RCC 7860 (cell line): ENCODE measurements at places on chromosomes 7 and 10.

DNA sequence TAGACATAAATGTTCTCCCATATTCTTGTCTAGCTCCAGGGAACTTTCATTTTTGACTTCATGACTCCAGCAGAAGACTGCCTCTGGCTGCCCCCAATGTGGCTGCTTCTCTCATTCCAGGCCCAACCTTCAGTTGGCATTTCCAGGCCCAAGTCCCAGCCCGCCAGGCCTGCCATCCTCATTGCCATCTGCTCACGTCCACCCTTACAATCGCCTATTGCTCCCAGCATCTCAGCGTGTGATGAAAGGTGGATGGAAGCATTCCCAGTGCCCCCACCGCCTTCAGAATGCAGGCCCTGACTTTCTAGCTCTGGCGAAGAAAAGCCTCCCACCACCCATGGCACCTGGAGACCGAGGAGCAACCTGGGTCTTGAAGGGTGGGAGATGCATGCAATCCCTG lies 132.1 kb upstream of the LANCL2 start:
- no peak for DNase-seq

DNA sequence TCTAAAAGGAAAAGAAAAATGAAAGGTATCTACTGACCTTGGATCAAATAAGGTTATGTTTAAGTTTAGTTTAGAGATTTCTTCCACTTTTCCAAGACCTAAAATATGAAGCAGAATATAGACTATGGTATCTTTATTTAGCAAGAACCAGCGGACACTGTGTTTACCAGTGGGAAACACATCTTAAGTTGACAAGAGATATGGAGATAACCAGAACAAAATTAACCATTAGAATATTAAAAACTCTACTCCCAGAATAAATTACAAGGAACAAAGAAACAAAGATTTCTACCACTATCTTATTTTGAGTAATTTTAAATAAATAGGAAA lies 86.9 kb downstream of the IMMP2L start:
- no peak for DNase-seq

- DNase-seq: no peak
Observed at GRCh38 chr10:88004451-88004850, 141.0 kb downstream of the PTEN start.

DNA sequence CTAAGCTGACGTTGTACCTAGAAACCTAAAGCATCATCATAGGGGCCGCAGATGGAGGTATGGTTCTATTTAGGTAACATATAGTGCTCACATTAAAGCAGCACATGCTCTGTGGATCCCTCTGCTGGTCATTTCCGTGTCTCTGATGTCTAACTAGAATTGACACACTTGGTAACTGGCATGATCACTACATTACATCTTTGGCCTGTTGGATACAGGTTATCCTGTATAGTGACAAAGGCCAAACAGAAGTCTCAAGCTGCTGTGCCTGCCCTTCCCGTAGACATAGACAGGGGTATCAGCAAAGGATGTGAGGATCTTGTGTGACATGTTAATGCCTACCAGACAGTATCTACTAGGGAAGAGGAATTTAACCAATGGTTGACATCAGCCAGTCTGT lies 51.2 kb downstream of the KIF5B start:
- DNase-seq: peak; percentile 31

DNA sequence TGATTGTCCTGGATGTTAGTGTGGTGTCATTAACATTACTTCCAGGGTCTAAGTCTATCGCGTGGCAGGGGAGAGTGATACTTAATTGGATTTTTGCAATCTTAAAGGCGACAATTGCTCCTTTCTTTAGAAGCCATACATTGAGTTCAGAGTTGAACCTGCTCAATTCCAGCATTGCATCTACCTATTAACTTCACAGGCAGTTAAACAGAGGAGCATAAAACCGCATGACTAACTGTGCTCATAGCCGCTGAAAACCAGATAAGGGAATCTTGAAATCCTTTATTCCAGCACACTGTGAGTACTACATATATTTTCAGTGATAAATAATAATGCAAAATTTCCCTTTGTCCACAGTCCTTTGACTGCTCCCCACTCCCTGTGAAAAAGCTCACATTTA lies 255.3 kb downstream of the STK31 start:
- no peak for DNase-seq

GRCh38 chr10:24513155-24513554 lies 210.5 kb downstream of the ARHGAP21 start:
- DNase-seq: no peak

DNA sequence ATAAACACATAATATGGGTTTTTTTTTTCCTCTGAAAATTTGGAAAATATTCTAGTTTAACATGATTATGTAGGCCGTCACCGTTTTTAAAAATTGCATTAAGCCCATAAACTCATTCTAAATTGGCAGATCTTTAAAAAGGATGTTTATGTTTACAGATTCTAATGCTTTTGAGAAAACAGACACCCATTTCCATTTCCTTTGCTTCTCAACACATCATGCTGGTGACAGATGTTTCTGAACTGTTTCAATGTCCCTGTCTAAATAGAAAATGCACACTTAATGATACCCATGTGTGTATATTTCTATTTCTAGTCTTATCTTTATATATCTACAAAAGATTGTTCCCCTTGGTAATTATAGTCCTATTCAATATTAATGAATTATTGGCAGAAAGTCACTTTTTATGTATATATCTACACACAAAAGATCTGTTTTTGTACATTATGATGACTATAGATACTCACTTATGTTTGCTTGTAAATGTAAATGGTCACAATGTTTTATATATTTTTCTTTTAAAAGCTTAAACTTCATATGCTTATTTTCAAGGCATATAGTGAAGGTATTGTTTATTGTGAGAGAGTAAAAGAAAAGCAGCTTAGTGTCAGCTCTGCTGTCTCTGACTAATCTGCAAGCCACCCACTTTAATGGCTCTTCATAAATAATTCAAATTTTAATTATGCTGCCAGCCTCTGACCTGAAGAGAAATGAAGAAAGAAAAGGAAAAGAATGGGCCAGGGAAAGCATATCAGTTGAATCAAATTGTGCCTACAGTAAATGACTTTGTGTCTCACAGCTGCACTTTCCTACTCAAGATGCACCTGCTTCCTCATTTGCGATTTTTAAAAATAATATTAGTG lies 179.4 kb downstream of the CACNA2D1 start:
- no peak for DNase-seq

DNA sequence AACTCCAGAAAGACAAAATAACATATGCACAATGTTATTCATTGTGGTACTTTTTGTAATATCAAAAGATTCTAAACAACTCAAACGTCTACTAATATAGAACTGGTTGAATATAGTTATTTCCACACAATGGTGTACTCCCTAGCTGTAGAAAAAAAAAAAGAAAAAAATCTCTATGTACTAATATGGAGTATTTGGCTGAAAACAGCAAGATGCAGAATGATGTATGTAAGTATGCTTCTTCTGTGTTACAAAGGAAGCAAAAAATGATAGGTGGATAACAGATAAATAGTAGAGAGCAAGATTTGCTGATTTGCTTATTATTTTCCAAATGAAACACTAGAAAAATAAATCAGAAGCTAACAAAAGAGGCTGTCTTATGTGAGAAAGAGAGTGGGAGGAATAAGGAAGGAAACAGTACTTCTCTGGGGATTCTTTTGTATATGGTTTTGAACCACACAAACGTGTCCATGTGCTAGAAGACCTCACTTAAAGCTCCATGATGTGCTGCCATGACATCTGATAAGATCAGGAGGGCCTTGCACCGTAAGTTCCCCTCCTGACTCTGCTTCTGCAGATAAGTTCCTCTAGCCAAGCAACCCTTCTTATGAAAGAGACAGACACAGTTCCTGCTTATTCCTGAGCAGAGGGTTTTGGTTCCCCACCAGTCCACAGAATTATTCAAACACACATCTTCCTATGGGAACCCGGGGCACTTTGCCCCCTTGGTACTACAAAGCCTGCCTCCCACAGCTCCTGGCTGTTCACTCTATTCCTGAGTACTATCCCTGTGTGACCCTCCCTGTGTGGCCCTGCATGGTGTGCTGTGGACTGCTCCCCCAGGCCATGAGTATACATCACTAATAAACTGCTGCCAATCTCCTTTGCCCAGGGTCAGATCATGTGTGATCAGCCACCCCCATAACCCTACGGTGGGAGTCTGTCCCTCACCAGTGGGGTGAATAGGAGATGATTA lies 159.1 kb downstream of the CCDC71L start:
- DNase-seq: no peak

- no peak for DNase-seq
Observed at GRCh38 chr7:33143996-33144718, 14.8 kb downstream of the BBS9 start.

DNA sequence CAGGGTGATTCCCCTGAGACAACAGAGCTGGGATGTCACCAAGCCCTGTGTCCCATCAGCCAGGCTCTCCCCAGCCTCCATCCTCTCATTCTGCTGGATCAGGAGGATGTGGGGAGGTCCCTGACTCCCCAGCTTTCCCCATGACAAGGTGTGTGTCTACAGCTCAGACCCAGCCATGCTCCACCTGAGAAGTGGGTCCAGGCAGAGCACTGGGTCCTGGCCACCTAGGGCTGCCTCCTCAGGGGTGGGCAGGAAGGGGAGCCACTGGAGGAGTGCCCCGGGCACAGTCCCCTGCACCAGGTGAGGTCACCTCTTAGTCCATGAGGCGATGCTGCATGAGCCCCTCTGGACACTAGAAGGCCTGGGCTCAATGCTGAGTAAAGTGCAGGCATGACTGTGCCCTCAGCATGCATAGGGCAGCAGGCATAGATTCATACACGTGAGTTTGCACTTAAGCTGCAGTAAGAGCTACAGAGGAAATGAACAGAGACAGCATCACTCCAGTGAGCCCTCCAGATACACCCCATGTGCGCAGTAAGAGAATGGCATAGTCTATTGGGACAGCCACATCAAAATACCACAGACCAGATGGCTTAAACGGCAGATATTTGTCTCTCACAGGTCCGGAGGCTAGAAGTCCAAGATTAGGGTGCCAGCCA lies 48.3 kb downstream of the ALOX5 start:
- DNase-seq: no peak

GRCh38 chr7:86848226-86848625 lies 204.5 kb downstream of the GRM3 start:
- DNase-seq: no peak

GRCh38 chr7:44073664-44074348 lies 8.4 kb upstream of the PGAM2 start:
- no peak for DNase-seq

- DNase-seq: no peak
Observed at GRCh38 chr10:4902571-4903011, 60.6 kb upstream of the AKR1C1 start.

- no peak for DNase-seq
Observed at GRCh38 chr10:91551856-91552255, 81.0 kb downstream of the PPP1R3C start.

- peak; percentile 85 for DNase-seq
Observed at GRCh38 chr7:47571331-47572093, 10.4 kb downstream of the TNS3 start.

- no peak for DNase-seq
Observed at GRCh38 chr10:61120805-61121204, 176.8 kb upstream of the RHOBTB1 start.

DNA sequence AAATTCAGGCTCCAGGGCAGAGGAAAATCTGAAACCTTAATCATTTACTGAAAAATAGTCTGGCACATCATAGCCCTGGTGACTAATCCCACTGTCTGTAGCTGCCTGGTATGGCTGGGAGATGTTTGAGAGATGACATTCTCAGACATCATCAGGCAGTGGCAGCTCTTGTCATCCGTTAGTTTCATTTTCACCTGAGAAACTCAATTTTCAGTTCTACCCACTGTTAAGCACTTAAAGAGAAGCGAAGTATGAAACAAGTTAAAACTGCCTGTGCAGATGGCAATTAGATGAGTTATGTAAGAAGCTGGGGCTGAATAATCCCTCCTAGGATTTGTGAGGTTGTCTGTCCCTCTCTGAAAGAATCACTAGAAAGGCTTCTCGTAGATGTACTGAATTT lies 150.2 kb downstream of the NSUN6 start:
- DNase-seq: peak; percentile 88

GRCh38 chr10:52484206-52485065 lies 170.4 kb downstream of the DKK1 start:
- DNase-seq: no peak

DNA sequence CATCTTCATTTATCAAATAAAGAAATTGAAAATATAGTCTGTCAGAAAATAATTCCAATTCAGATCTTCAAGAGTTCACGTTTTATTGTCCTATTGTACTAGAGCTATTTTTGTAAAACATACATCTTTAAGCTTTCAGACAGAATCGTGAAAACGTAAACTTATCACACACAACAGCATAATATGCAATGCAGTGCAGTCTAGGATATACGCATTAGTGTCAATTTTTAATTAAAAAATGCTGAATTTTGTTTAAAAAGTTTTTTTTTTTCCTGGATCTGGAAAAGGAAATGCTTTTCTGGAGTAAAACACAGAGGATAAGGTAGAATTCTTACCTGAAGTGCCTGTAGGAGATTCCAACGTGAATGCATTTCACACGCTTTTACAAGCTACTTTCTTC lies 458.2 kb upstream of the KLF6 start:
- DNase-seq: no peak

DNA sequence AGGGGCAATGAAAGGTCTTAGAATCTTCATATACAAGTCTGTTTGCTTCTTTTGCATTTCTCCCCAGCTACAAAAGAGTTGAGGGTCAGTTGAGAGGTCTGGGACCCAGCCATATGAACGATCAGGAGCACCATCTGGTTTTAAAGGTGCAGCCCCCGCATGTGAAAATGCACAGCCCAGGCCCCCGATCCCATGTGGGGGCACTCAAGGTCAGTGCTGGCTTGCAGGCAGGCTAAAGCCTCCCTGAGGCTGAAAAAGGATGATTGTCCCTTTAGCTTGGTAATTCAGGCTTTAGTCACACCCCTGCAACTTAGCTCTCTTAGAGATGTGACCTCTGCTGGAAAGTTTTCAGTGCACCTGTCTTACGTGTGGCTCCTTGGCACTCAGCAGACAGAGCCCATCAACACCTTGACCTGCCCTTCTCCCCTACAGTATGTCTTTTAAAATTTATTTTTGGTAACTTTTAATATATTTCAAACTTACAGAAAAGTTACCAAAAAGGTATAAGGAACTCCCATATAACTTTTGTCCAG lies 80.1 kb upstream of the PDCD4 start:
- no peak for DNase-seq
